GM18507 (cell line): ENCODE measurements at places on chromosomes 1 and 21.
A peak's percentile ranks its signal among the peaks of the same experiment; 100 is the strongest.

GRCh38 chr1:184935920-184936798, 38.1 kb downstream of the NIBAN1 start:
- no peak for DNase-seq

DNA sequence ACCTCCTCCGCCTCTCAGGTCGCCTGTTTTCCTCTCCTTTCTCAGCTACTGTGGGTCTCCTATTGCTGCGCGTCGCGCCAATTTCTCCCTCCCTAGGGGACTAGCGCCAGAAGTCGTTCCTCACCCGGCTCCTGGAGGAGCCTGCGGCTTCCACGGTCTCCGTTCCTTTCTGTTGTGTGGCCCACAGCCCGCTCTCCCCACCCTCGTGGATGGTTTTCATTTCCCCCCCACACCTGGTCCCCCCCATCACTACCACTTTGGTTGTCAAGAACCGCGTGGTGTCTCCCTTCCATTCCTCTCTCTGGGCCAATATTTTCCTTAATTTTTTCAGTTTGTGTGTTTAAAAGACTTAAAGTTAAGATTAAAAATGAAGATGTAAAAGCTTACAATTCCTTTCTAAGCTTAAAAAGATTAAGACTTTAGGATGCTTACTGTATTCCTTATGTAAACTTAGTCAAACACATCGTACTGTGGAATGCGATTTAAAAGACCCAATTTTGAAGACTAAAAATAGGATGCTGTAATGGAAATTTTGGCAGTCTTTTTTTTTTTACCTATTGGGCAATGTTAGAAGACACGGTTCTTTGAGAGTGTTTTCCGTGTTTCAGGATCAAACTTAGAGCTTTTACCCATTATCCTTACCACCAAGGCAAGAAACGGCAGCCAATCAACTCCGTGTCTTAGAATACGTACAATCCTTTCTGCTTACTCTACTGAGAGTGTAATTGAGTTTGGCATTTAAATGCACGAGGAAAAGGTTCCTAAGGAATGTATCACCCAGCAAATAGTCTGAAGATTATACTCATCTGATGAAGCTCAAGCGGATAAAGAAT, 773 bp downstream of the CNST start:
- no peak for DNase-seq

DNA sequence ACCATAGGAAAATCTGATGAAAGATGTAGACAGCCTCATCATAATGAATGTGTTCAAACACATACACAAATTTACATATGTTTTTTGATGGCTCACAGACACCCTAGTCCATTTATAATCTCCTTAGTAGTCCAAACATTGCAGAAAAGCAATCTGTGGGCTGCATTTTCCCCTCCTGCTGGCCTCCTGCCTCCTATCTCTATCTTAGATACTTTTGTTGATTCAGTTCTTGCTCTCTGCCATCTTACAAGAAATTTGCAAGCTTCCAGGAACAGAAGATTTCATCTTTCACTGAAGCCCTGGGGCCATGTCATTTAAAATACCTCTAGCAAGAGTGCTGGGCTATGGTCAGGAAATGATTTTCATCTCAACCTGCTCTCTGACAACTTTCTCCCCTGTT, 50.6 kb downstream of the DUSP10 start:
- no peak for DNase-seq

- peak; percentile 62 for DNase-seq
Measured at GRCh38 chr1:156295391-156295947, at the start of gene GLMP. Gene GLMP, minus strand, starts transcription at chr1:156295679. Its CDS starts 34 bp downstream, at chr1:156295645.

DNA sequence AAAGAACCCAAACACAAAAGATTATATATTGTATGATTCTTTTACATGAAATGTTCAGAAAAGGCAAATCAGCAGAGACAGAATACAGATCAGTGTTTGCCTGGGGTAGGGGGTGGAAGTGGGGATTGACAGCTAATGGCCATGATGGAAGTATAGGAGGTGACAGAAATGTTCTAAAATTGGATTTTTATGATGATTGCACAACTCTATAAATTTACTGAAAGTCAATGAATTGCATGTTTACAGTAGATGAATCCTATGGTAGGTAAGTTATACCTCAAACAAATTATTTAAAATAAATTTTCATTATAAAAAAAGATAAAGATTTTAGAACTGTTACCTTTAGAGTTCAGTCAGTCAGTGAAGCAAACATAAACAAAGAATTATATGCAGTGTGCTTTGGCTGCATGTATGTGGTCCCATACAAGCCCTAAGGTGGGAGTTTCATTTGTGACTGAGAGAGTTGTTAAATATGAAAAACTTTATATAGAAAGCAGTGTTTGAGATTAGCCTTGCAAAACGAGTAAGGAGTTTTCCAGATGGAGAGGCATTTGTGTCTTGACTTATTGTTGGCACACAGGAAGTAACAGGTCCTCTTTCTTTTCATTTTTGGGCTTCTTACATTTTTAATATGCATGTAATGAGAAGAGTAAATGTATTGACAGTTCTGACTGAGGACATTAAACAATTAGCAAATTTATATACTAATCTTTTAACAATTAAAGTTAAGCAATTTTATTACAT, 115.6 kb upstream of the KIAA1614 start:
- DNase-seq = no peak

- no peak for DNase-seq
Measured at GRCh38 chr1:23288671-23289070, 55.4 kb downstream of the HNRNPR start.

GRCh38 chr1:41920658-41921057, 1.9 kb upstream of the HIVEP3 start:
- no peak for DNase-seq

- DNase-seq = peak; percentile 22
Measured at GRCh38 chr1:226939438-226940028, 561 bp upstream of the COQ8A start.

DNA sequence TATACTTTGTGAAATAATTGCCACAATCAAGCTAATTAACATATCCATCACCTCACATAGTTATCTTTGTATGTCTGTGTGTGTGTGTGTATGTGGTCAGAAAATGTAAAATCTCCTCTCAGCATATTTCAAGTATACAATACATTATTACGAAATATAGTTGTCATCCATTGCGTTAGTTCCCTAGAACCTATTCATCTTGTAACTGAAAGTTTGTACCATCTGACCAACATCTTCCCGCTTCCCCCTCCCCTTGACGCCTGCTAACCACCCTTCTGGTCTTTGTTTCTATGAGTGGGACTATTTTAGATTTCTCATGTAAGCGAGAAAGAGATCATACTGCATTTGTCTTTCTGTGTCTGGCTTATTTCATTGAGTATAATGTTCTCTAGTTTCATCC, 455.3 kb downstream of the KCNT2 start:
- no peak for DNase-seq

- DNase-seq = no peak
Measured at GRCh38 chr1:3778590-3779264, 6.2 kb downstream of the SMIM1 start.

- no peak for DNase-seq
Measured at GRCh38 chr1:172041102-172041501, 199.8 kb downstream of the DNM3 start.

DNA sequence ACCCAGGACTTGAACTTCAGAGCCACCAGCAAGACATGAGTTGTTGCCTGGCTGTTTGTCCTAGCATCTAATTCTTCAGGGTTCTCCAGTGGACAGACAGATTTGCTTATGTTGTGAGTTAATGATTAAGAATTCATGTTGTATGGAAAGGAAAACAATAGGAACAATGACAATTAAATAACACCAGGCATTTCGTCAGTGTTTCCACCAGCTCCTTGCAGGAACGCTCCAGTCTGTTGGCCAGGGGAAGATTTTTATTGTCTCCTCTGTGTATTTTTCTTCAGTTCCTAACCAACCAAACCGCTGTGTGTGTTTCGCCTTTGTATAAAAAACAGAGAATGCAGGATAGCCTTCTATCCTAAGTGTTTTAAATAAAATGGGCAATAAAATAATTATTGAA, 64.4 kb upstream of the PTGFR start:
- DNase-seq = no peak

DNA sequence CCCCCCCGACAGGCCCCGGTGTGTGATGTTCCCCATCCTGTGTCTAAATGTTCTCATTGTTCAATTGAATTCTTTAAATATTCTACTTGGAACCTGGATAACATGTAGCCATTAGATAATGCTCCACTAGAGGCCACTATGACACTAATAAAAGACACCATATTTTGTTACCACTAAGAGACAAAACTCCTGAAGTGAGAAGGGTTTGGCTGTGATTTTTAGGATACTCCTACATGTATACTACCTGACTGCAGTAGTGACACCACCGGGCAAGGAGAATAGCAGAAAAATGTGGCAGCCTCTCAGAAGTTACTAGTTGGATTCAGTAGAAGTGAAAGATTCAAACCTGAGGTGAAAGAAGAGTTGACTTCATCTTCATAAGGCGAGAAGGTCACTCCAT, 36.0 kb downstream of the F5 start:
- peak; percentile 3 for DNase-seq

- no peak for DNase-seq
Measured at GRCh38 chr1:46466477-46467182, 23.0 kb upstream of the DMBX1 start.

DNA sequence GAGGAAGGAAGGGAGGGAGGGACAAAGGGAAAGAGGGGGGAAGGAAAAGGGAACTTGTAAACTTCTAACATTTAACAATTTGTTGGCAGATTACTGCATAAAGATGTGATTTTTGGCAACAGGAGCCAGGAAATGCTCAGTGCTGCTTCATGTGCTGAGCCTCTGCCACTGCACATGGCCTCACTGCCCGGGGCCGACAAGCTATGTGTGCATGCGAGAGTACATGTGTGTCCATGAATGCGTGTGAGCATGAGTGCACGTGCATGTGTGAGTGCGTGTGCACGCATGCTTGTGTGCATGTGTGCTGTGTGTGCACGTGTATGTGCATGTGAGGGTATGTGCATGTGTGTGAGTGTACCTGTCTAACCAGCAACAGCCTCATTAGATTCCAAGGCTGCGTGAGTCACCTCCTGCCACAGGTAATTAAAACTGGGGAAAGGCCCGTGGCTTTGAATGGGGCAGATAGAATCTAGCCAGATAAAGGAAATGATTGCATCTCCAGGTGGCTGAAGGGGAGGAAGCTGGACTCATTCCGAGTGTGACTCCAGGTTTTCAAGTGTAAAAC, 41.4 kb upstream of the TSPEAR start:
- no peak for DNase-seq

GRCh38 chr1:95021119-95021518, 51.6 kb downstream of the ALG14 start:
- DNase-seq = no peak

DNA sequence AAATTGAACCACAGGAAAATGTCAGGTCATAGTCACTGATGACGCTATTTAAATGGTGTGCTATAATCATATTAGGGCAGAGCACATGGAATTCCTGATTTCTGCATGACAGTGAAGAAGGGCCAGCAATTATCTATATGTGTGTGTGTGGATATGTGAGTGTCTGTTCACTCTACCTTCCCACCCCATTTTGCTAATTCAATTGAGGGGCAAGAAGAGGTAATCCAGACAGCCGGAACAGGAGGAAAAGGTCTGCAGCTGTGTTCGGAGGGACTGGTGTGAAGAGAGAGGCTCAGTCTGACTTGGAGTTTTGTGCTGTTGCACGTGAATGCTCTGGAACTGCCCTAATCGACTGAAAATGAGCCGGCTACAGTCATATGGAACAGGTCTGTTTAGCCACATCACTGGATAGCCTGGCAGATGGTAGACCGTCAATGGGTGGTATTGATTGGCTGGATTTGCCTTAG, 5.1 kb upstream of the ELAVL4 start:
- no peak for DNase-seq

DNA sequence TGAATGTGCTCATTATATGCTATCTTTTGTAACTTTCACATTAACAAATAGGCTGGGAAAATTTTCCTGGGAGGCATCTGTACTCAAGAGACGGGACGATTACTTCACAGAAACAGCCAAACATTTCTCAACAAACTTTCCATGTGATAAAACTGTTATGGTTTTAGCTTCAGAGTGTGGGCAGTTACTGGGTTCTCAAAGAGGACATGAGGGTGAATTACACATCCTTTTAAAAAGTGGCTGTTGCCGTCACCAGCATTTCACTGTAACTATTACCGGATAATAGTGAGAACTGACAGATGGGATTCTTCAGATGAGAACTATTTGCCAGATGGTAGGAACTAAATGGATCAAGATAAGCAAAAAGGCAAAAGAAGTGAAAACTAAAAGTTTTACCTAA, 109.1 kb downstream of the APP start:
- DNase-seq = no peak

- DNase-seq = no peak
Measured at GRCh38 chr1:64843675-64844074, 98.8 kb downstream of the RAVER2 start.
